Fibroblast of lung (primary cell): ENCODE measurements at places on chromosomes 3 and 15. TPM values are rescaled to one million over a fixed set of nuclear protein-coding genes. Genes with fewer than 3 reads are reported as not detected.

GRCh38 chr3:142355692-142356091, 92.1 kb downstream of the XRN1 start:
- DNase-seq: no peak

DNA sequence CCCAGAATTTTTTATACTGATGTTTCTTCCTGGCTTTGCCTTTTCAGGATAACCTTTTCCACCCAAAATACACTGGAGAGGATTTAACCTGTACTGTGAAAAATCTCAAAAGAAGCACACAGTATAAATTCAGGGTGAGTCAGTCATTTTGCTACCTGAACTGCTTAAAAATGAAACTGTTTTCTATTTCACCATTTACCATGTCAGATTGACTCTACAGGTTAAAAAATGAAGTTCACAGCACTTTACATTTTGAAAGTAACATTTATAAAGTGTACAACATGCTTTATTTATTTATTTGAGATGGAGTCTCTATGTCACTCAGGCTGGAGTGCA, 115.2 kb downstream of the GHSR start:
- DNase-seq: no peak

SEMA3B gene
- 51.6 and 85.2 TPM in 2 replicates for total RNA-seq

GRCh38 chr3:127260826-127261555, 26.9 kb downstream of the PRR20G start:
- no peak for DNase-seq

GRCh38 chr3:138987181-138987580, 18.9 kb downstream of the PRR23A start:
- no peak for DNase-seq

WNT7A gene
- not detected in 2 replicates for total RNA-seq

DNA sequence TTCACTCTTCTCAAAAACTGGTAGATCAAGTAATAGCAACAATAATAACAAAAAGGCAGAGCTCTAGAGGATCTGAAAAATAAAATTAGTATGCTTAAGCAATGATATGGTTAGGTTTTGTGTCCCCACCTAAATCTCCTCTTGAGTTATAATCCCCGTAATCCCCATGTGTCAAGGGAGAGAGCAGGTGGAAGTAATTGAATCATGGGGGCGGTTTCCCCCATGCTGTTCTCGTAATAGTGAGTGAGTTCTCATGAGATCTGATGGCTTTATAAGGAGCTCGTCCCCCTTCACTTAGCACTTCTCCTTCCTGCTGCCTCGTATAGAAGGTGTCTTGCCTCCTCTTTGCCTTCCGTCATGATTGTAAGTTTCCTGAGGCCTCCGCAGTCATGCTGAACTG, 60.2 kb upstream of the ABHD2 start:
- DNase-seq: no peak

GRCh38 chr3:108164391-108164790, 57.8 kb downstream of the IFT57 start:
- no peak for DNase-seq

DNA sequence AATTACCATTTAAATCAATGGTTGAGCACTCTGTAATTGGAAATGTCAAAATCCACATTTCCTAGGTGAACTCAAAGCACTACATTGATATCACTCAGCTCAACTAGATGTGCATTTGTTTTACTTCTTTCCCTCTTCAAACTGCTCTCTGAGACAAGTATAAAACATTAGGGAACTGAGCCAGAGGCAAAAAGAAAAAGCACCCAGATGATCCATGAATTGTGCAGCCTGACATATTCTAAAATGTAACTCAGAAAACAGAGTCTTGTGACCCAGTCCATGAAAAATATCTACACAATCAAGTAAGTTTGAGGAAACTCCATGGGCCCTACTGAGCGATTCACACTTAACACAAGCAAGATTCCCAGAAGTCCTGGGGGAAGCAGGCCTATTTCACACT, 9.8 kb downstream of the SRGAP3 start:
- DNase-seq: no peak

CCDC50 gene
- 77.0 and 114 TPM in 2 replicates for total RNA-seq

- DNase-seq: no peak
Measured at GRCh38 chr3:46987743-46988401, 8.4 kb downstream of the NBEAL2 start.

GRCh38 chr3:172808969-172809546, 58.5 kb downstream of the ECT2 start:
- peak; percentile 38 for DNase-seq

GRCh38 chr3:147394884-147395225, 11.5 kb downstream of the ZIC4 start:
- no peak for DNase-seq

DNA sequence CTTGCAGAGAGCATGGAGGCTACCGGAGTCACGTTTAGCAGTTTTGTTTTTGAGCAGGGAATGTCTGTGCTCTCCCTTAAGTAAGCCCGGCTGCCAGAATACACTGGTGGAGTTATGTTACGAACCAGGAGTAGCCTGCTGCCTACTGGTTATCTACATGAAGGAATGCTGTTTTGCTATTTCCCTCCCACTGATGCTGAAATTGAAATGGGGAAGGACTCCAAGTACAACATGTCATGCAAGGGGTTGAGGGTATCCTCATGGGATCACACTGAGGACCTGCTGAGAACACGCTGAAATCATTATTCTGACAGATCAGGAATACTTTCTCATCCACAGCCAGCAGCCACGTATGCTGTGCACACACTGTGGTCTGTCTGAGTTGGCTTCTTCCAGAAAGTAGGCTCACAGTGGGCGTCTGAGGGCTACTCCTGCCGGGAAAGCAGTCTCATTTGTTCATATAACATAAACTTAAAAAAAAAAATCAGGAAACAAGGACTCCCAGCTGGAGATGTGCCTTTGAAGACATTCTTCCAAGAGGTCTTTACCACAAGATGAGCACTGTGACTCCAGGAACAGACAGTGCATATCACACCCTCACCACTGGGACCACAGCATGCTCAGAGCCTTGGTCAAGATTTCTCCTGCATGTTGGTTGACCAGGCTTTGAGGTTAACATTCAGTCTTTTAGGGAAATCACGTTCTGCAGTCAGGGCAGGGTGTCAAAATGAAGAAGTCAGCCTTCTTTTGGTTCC, 300.4 kb upstream of the RASGRP1 start:
- DNase-seq: peak; percentile 95

DNA sequence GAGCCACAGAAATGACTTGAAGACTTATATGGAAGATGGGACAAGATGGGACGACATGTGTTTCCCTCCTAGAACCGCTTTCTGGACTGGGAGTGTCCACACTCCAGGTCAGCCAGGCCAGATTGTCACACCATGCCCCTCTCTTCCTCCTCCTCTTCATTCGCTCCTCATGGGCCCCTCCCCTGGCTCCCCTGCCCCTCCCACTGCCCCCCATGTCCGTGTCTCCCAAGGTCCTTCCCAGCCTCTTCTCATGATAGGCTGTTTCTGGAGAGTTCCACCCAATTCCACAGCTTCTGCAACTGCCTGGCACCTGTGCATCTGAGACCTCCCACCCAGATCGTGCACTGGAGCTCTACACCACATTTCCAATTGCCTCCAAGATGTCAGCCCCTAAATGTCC, 6.6 kb downstream of the MYO5C start:
- no peak for DNase-seq
